ENCODE measurements at places on chromosomes 2 and 18.

- DNase-seq = no peak
Measured at GRCh38 chr2:28084564-28084963, 194.0 kb downstream of the BABAM2 start.

DNA sequence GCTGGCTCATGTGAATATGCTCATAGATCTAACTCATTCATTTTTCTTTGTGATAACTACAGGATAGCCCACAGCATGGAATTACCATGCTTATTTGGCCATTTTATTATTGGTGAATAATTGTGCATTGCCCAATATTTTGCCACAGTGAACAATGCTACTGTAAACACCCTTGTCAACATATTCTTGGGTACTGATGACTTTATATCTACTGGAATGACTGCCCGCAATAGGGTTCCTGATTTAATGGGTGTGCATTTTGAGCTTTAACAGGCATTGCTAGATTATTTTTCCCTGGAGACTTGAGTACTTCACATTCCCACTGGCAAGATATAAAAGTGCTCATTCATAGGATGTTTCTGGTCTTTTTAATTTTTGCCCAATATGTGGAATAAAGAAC, 42.7 kb upstream of the EVA1A start:
- no peak for DNase-seq

DNA sequence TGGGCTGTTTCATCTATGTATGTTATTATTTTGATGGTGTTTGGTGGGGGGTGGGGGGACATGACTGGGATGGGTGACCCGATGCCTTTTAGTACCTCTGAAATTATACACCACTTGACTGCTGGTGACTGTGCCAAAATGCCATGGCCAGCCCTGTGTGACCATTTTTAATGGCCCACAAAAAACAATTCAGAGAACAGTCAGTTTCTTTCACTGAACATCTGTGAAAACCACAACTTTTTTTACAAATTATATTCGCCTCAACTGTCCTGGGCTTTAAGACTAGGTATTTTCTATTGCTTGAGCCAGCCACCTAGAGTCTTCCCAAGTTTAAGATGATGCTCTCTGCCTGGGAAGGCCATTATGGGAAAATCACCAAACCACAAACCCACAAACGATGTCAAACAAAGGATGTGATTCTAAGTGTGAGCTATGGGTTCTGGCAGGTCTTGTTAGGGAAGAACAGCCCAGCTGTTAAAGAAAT, 33.9 kb downstream of the FN1 start:
- no peak for DNase-seq

DNA sequence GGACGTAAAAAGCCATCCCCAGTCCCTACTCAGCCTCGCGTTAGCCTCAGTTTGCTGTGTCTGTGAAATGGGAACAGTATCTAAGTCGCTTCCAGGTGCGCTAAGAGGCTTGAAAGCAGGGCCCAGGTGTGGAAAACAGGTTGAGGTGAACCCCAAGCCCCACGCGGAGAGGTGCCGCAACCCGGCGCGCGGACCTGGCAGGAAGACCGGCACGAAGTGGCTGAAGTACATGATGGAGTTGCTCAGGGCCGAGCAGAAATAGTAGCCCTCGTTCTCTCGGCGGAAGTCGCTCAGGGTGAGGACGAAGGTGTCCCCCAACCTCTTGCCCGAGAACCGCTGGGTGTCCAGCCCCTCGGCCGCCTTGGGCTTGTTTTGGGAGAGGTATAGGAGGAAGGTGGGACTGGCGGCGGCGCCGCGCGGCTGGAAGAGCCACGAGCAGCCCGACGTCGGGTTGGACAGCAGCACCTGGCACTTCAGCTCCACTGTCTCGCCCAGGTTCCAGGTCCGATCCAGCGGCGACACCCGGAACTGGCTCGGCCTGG, 508 bp downstream of the CD8A start:
- DNase-seq = no peak

- DNase-seq = no peak
Measured at GRCh38 chr2:241967467-241968144, 98.1 kb downstream of the RTP5 start.

- DNase-seq = no peak
Measured at GRCh38 chr18:48080546-48080945, 150.1 kb upstream of the SMAD2 start.

- no peak for DNase-seq
Measured at GRCh38 chr2:173667415-173667814, 297.8 kb downstream of the SP3 start.

DNA sequence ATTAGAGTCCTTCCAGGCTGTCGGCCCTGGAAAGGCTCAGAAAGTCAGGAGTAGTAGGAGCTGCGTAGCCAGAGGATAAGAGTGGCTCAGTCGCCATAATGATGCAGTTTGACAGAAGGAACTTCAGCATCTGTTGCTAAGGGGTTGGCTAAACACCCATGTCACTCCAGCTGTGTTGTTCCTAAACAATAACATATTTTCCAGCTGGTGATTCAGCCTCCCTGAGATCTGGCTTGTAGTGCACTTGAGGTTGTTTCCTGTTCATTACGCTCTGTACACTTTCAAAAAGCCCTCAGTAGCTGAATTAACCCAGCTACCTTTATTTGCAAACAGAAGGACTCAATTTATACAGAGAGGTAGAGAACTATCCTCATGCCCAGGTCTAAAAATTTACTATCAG, 39.7 kb upstream of the EPAS1 start:
- DNase-seq = no peak

- DNase-seq = no peak
Measured at GRCh38 chr2:120293096-120294007, 40.7 kb downstream of the RALB start.

DNA sequence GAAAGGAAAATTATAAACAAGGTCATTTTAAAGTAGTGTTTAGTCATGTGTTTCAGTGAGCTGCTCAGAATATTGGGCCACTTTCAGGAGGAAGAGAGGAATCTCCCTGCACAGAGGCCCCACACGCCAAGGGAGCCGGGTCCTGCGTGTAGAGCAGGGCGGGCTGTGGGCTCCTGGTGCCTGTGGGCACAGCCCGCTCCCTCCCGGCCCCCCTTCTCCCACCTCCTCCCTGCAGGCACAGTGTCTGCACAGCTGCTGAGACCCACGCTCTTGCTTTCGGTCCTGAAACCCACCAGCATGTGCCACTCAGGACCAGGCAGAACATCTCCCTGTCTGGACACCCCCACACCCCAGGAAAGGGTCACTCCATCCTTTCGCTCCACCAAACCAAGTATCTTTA, 167.6 kb upstream of the SALL3 start:
- no peak for DNase-seq
